ENCODE measurements at places on chromosomes 6 and 20.
A peak's percentile ranks its signal among the peaks of the same experiment; 100 is the strongest.

- no peak for DNase-seq
Measured at GRCh38 chr20:50874111-50874757, 57.0 kb downstream of the ADNP start.

DNA sequence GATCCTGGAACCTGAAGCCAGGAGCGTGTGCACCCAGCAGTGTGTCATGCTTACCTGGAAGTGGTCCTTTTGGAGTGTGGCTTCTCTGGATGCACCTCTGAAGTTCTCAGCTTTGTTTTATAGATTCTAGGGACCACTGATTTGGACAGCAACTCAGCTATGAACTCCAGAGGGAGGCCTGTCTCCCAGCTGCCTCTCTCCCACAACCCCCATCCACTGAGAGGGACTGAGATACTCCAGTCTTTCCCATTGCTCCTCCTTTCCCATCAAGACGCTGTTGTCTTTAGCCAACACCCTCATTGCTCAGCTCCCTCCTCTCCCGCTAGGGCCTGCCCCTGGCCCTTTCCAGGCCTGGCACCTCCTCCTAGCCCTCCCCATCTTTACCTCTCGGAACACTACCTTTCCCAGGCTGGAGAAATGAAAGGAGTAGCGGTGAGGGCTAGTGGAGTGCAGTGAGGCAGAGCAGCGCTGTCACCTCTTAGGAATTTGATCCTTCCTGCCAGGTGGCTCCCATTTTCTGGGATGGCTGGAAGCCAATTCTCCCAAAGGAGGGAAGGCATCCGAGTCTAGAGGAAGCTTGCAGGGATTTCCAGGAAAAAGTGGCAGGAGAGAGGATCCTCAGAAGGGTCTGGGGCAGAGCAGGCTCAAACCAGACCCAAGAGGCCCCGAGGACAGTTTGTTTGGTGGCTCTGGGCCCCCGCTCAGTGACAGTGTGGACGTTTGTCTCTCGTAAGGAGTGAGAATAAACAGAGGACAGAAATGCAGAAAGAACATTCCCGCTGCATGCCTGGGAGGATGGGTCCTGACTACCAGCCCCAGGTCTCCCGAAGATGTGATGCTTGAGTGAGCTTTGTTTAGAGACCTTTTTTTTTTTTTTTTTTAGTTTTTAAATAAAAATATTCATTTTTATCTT lies at the start of gene LRRN4:
Gene LRRN4 (minus strand): TSS at position 285 of the 913 bp plus-strand sequence. CDS start 1,261 bp downstream, outside the sequence.
- peak; percentile 45 for DNase-seq

- no peak for DNase-seq
Measured at GRCh38 chr20:51400051-51400926, 142.2 kb downstream of the NFATC2 start.

GRCh38 chr6:12751694-12752325 lies 35.2 kb downstream of the PHACTR1 start:
- peak; percentile 86 for DNase-seq

DNA sequence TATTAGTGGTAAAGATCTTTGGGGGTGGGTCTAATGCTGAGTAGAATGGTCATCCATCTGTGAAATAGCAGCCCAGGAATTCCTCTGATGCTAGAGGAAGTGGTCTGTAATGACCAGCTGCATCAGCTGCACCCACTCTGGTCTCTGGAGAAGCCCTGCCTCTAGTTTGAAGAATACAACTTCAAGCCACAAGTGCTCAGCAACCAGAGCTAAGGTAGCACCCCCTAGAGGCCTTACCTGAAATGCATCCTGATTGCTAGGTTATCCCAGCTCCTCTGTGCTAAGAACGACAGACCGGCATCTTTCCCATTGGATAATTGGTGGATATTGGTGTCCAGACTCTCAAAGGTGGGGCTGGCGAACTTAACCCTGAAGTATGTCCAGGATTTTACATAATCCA lies 58.2 kb downstream of the DNAH8 start:
- peak; percentile 72 for DNase-seq

DNA sequence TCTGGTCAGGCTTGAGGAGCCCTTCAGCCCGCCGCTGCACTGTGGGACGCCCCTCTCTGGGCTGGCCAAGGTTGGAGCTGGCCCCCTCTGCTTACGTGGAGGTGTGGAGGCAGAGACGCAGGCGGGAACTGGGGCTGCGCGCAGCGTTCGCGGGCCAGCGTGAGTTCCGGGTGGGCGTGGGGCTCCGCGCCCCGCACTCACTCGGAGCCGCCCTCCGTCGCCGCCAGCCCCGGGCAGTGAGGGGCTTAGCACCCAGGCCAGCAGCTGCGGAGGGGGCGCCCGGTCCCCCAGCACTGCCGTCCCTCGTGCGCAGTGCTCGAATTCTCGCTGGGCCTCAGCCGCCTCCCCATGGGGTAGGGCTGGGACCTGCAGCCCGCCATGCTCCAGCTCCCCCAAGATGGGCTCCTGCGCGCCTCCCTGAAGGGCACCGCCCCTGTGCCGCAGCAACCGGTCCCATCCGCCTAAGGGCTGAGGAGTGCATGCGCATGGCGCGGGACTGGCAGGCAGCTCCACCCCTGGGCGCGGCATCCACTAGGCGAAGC lies 695.9 kb downstream of the EPHA7 start:
- no peak for DNase-seq

GRCh38 chr20:47099093-47099492 lies 204.4 kb downstream of the EYA2 start:
- DNase-seq, result no peak

DNA sequence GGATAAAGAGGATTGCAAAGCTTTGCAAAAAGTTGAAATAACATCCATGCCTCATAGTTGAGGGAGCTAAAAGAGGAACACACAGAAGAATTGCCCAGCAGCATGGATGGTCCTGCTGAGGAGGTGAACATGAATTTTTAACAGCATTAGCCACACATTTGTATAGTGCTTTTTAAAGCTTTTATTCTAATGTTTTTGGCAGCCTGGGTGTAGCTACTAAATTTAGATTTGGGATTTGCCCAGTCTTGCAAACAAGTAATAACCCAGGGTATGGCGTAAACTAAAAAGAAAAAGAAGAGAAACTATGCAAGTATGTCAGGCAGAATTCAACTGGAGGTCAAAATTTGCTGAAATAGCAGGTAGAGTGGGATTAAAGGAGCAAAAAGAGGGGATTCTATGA lies 75.1 kb upstream of the PTPRK start:
- no peak for DNase-seq

- DNase-seq, result no peak
Measured at GRCh38 chr6:159315562-159315961, 146.4 kb downstream of the FNDC1 start.

- DNase-seq, result no peak
Measured at GRCh38 chr20:12175538-12175937, 257.8 kb downstream of the BTBD3 start.

DNA sequence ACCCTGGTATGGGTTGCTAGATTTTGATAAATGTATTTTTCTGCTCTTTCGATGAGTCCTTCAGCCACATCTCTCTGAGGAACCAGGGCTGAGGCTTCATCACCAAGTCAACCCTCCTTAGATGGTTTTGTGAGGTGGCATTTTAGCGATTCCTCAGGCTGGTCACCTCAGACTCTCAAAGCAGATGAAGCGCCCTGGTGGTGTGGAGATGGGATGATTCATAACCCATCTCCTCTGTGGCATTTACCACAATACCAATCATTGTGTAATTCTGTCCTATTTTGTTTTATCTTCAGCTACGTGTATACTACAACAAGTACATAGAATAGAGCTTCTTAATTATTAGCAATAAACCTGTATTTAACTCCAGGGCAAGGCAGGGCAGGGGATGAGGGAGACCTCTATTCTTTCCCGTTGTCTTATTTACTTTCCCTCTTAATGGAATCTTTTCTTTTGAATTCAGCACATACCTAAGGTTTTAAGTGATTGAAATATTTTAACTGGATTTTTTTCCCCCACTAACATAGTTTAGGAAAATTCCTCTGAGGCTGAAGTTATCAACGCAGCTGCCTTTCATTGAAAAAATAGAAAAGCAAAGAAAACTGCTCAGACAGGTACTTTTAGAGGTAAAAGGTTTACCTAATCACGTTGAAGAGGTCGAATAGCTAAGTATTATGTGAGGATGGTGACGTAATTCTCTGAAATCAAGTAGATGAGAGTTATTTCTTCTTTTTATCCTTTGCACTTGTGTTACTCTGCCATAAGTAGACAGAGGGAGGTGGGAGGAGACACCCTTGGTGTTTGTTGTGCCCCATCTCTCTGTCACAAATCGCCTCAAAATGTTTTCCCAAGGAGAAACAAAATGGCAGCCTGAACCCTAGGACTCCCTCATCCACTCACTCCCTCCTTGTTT lies 57.4 kb upstream of the EDN3 start:
- DNase-seq, result no peak

DNA sequence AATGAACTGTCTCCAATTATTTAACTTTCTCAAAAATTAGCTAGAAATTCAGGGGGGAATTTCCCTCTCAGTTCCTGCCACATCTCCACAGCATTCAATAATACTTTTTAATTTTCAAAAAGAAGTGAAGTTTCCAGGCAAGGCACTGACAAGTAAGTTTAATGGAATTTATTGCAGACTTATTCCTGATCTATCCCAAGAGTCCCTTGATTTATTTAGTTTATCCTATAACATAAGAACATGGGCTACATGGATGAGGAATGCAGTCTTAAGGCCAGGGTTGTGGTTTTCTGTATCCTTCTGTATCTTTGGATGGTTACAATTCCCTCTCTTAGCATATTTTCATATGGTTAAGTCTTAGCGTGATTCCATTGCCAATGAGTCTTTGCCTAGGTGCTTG lies 126.5 kb downstream of the TSHZ2 start:
- no peak for DNase-seq

- no peak for DNase-seq
Measured at GRCh38 chr20:16418616-16419015, 154.6 kb downstream of the KIF16B start.

DNA sequence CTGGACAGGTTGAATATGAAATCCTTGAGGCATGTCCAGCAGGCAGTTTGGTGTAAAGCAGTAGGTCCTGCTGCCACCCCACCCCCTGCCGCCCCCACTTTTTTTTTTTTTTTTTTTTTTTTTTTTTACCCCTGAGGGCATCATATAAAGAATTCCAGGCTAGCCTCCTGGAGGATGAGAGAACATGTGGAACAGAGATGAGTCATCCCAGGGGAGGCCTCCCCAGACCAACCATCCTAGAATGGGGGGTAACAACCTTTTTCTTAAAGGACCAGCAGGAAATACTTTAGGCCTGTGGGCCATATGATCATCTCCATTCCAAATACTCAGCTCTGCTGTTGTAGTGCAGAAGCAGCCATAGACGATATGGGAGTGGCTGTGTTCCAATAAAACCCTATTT lies 170.9 kb downstream of the GJA10 start:
- no peak for DNase-seq

- DNase-seq, result peak; percentile 44
Measured at GRCh38 chr20:63378626-63379025, 17.5 kb upstream of the CHRNA4 start.

- no peak for DNase-seq
Measured at GRCh38 chr20:49892817-49893216, 22.5 kb downstream of the SPATA2 start.

DNA sequence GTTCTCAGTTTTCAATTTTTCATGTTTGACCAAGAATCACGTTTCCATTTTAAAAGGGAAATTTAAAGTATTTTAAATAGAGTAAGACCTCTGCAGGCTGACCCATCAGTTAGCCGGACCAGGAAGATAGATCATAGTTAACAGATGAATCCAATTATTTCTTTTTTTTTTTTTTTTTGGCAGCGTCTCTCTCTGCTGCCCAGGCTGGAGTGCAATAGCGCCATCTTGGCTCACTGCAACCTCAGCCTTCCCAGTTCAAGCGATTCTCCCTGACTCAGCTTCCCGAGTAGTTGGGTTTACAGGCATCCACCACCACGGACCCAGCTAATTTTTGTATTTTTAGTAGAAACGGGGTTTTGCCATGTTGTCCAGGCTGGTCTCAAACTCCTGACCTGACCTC lies 256.7 kb upstream of the CNR1 start:
- peak; percentile 27 for DNase-seq

- DNase-seq, result no peak
Measured at GRCh38 chr20:3797226-3797545, 1.1 kb downstream of the CDC25B start.

DNA sequence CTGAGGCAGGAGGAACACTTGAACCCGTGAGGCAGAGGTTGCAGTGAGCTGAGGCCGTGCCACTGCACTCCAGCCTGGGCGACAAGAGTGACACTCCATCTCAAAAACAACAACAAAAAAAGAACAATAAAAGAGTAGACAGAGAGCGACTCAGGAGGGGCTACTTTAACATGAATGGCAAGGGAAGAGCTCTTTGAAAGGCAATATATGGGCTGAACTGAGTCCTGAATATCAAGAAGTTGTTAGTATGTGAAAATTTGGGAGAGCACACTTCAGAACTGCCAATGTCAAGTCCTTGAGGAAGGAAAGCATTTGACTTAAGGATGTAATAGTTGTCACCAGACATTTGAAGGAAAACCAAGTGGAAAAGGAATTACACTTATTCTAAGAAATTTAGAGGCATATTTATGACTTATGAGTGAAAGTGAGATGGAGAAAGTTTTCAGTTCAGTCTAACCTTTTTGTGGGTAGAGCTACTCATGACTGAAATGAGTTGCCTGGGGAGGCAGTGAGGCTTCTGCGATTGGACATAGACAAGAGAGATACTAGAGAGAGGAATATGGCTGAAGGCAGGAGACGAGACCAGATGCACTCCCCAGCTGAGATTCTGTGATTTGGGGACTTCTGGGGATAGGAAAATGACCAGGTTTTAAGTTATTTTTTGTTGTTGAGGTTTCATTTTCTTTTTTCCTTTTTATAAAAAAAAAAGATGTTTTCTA lies 48.6 kb upstream of the SLC16A10 start:
- DNase-seq, result no peak

- DNase-seq, result no peak
Measured at GRCh38 chr20:50982363-50982762, 23.7 kb downstream of the MOCS3 start.

GRCh38 chr6:37135835-37136694 lies 33.9 kb upstream of the PIM1 start:
- no peak for DNase-seq

DNA sequence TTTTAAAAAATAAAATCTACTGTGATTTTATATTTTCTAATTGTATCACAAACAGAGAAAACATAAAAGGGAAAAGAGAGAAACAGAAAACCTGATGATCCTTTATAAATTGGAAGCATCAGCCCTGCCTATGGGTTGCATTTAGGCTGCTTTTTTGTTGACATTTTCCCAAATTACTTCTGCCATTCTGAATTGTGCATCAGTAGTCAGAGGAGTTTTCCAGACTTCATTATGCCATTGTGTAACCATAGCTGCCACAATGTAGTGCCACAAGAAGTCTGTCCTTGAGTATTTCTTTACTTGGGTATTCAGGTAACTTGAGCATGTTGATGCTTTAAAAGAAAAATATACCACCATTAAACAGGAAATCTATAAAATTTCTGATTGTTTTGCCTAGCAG lies 130.3 kb downstream of the HACE1 start:
- DNase-seq, result no peak

- no peak for DNase-seq
Measured at GRCh38 chr6:5308066-5308465, 46.8 kb downstream of the FARS2 start.

DNA sequence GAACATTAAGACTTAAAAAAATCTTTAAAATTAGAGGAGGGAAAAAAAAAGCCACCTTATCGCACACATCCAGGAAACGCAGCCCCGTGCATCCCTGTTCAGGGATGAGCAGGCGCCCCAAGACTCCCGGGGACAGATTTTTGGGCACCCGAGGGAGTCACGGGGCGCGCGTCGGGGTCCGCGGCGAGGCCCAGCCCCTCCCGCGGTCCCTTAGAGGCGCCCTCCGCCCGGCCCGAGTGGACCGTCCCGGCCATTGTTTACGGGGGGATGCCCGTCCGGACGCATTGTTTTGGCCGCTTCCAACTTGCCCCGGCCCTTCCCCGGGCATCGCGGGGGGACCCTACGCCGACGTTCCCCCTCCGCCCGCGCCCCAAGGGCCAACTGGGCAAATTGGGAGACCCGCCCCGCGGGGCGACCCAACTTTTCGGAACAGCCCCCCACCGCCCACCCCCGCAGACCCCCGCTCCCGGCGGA lies 610 bp downstream of the ZNF217 start:
- DNase-seq, result no peak
